Epithelial cell of prostate (primary cell): ENCODE measurements at places on chromosomes 12 and 14.
A peak's percentile ranks its signal among the peaks of the same experiment; 100 is the strongest.

DNA sequence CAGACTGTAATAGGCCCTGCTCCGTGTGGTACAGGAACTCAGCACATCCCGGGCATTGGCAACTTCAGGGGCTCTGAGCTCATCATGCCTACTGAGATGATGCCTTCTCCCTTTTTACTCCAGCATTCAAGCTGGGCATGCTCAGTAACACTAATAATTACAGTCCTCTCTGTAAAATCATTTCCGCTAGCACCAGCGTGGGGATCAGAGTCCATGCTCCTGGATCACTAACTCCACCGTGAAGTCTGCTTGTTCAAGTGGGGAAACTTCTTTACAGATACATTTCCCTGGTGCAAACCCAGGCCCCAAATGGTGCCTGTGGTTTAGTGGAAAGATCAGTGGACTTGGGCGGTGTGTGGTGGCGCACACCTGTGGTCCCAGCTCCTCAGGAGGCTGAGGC, 16.7 kb downstream of the CLSTN3 start:
- DNase-seq = no peak

- DNase-seq = no peak
Observed at GRCh38 chr12:61780435-61780834, 479.8 kb upstream of the USP15 start.

- no peak for DNase-seq
Observed at GRCh38 chr14:23548351-23549318, 2.9 kb downstream of the ZFHX2 start.

GRCh38 chr14:32225378-32225920, 22.4 kb upstream of the RNU6-8 start:
- DNase-seq = no peak

GRCh38 chr12:92378682-92379479, 233.2 kb upstream of the BTG1 start:
- no peak for DNase-seq

- no peak for DNase-seq
Observed at GRCh38 chr12:49050507-49051372, 9.9 kb downstream of the KMT2D start.

DNA sequence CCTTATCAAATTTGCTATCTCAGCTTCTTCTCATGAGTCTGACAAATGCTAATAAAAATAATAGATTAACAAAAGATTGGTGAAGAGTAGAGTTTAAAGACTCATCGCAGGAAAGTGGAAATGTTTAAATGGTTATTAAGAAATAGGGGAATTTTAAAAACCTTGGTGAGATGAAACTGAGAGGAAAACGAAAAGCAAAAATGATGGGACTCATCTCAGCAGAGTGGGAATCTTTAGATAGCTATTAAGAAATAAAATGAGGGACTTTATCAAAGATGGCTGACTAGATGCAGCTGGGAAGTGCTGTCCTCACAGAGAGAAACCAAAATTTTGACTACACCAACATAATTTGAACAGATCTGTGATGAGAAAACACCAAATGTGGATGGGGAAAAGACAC, 79.2 kb upstream of the CD163 start:
- no peak for DNase-seq

DNA sequence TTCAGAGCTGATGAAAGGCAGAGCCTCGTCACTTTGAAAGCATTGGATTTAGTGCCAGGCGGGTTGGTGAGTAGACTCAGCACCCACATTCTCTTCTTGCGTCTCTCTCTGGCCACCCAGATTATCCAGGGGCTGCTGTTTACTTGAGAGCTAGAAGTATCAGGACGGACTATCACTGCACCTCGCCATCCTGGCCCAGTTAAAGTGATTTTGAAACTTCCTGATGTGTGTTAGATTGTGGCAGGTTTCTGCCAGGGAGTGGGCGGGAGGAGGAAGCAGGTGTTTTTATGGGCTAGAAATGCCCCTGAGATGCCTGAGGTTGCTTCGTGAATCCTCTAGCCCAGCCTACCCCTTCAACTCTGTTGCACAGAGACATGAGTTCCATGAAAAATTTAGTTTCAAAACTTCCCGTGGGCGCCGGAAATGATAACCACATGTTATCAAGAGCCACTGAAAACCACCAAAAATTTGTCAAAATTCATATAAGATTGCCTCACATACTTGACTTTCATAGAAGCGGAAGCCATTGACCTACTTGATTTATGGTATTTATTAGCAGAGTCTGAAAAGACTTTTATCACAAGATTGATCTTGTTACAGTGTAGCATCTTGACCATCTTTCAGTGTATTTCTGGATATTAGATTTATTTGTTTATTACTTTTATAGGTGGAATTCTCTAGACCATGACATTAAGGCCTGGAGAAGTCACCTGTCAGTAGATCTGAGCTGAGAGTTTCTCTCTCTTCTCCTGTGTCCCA, 466.0 kb downstream of the RAD51B start:
- no peak for DNase-seq

- peak; percentile 3 for DNase-seq
Observed at GRCh38 chr12:47307680-47308399, 228.1 kb upstream of the AMIGO2 start.

GRCh38 chr12:57151741-57152630, 4.6 kb upstream of the LRP1-AS start:
- DNase-seq = no peak

GRCh38 chr12:108614639-108615038, 16.8 kb upstream of the TMEM119 start:
- no peak for DNase-seq

DNA sequence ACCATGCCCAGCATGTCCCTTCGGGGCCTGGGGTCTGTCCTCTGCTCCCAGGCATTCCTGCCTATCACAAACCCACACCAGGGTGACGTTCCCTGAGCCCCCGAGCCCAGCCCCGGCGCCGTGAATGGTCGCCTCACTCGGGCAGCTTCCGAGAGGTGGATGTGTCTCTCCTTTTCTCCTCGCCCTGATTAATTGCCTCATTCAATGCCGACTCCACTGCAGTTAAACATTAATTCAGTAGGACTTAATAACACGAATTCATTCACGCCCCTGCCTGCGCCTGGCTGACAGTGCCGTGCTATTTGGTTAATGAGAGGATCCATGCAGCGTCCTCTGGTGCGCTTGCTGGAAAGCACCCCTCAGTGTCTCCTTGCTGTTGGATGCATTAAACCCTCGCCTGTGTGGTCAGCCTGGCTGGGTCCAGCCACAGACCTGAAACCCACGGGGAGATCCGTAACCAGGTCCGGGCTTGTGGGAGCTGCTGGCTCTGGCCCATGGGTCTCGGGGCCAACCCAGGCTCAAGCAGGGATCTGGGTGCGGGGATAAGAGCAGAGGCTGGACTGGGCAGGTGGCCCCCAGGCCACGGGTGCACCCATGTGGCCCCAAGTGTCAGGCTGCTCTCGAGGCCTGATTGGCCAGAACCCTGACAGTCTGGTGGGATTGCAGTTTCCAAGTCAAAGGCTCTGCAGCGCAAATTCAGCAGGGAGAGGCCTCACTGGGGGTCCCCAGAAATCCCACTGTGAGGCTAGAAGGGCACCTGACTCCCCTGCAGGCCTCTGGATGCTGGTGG, 55.4 kb downstream of the FBRSL1 start:
- DNase-seq = no peak

GRCh38 chr14:99230208-99231151, 41.5 kb downstream of the BCL11B start:
- DNase-seq = no peak

- DNase-seq = peak; percentile 36
Observed at GRCh38 chr14:68950111-68950510, 29.0 kb downstream of the ACTN1 start.

- no peak for DNase-seq
Observed at GRCh38 chr12:91555436-91556415, 373.1 kb upstream of the DCN start.

GRCh38 chr12:1758376-1758775, 62.0 kb upstream of the LRTM2 start:
- DNase-seq = no peak

DNA sequence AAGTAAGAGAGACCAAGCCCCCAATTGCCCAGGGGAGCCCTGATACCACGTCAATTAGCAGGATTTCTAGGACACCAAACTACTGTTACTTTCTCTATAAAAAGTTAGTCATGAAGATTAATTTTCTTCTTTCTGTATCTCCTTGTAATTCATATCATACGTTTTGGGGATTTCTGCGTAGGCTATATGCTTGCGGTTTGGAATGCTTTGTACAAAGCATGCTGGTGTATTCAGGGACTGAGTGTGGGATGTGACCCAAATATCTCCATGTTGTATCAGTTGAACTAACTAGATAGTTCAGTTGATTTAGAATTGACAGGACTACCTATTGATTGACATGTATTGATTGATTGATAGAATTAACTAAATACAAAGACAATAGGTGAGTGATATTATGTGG, 7.7 kb downstream of the GPR33 start:
- DNase-seq = no peak
